ENCODE measurements at places on chromosomes 5 and 9.

- DNase-seq, result no peak
Observed at GRCh38 chr9:16217943-16218701, 652.3 kb downstream of the BNC2 start.

DNA sequence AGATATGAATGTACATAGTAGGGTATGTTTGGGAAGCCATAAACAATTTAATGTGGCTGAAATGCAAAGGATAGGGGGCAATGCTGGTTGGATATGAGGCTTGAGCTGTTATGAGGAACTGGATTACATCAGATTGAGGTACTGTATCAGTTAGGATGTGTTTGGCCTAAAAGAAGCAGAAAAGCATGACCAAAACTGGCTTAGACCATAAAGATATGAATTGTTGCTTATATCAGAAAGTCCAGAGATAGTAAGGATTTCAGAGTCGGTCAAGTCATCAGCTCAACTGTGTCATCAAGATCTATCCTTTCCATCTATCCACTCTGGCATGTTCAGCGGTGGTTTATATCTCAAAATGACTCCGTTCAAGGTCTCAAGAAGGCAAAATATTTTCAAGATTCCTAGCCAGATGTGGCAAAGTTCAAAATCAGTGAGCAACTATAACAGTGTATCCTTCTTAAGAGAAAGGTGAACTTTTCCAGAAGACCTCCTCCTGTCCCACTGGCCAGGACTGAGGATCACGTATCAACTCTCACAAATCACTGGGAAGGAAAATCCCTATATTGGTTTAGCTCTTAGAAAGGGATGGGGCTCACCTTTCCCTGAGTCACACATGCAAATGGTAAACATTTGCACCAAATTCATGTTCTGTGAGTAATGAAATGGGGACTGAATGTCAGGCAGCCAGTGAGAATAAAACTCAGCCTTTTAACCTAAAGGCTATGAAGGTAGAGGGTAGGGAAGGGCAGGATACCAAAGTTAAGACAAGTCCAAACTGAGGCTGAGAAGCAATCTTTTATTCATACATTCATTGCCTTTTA lies 257.8 kb downstream of the TRIM32 start:
- peak; percentile 41 for DNase-seq

DNA sequence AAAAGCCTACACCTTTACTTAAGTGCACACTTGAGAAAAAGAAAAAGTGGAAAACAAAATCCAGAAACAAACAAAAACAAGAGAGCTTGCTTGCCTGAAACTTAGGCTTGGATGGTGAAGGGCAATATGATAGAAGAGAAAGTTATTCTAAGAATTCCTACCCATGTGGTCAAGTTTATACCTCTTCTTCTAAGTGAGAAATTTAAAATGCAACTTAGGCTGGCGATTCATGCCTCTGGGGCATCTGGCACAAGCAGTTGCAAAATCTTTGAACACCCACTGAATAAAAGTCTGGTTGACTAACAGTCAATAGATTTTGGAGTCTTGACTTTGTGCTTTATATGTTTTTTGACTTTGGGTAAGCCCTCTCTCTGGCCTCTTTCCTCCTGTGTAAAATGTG lies 239.6 kb downstream of the KDM4C start:
- DNase-seq, result no peak

DNA sequence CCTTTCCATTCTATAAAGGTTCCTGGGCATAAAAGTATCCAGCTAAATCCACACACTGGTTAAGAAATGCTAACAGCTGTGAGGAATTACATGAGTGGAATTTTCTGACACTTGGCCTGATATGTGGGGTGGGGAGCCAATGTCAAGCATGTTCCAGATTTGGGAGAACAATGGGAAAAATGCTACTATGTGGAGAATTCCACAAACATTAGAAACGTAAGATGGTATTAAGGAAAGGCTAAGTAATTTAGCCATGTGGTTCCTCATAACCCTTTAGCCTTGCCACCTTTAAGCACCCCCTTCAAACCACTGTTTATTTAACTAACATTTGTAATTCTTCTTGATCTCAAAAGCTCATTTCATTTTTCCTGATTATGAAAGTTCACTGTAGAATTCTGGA lies 149.2 kb downstream of the GNA14 start:
- DNase-seq, result no peak

DNA sequence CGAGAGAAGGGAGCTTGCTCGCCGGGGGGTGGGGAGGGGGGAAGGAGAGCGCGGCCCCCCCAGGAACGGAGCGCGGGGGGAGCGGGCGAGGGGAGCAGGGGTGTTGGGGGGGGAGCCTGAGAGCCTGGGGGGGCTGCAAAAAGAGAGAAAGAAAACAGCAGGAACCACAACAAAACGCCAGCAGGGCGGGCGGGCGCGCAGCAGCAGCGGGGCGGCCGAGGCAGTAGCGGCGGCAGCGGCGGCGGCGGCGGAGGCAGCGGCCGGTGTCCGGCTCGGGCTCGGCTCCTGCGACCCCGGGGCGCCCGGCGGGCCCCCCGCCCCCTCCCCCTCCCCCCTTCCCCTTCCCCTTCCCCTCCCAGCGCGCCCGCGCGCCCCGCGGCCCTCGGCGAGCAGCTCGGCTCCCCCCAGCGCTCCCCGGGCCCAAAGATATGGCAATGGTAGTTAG lies 1.6 kb downstream of the NR2F1 start:
- DNase-seq, result peak; percentile 55
